Right cardiac atrium (tissue), 5 donors: ENCODE measurements at places on chromosomes 3 and 15. TPM values are rescaled to one million over a fixed set of nuclear protein-coding genes. Genes with fewer than 3 reads are reported as not detected.

DNA sequence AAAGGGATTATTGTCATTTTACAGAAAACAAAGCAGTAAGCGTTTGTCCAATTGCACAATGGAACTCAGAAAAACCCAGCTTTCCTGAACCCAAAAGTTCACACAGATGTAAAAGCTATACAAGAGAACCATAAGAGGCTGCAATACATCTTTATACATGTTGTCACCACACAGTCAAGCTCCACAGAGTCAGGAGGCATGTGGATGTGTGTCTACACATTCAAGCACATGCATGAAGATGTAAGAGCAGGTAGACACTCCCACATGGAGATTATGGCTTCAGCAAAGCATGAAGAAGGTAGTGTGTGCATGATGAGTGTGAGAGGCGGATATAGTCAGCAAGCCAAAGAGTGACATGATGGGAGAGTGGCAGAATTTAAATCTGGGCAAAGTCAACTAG lies 124.7 kb upstream of the THBS1 start:
- no peak for DNase-seq

- DNase-seq: no peak
Measured at GRCh38 chr3:163957072-163957471, 1121.2 kb downstream of the SI start.

The COL6A5 gene
- total RNA-seq: not detected

The MRPS25 gene
- total RNA-seq: 86.9 TPM

The CSPG5 gene
- total RNA-seq: 0.85 TPM
